ENCODE measurements at places on chromosomes 7 and 10.

DNA sequence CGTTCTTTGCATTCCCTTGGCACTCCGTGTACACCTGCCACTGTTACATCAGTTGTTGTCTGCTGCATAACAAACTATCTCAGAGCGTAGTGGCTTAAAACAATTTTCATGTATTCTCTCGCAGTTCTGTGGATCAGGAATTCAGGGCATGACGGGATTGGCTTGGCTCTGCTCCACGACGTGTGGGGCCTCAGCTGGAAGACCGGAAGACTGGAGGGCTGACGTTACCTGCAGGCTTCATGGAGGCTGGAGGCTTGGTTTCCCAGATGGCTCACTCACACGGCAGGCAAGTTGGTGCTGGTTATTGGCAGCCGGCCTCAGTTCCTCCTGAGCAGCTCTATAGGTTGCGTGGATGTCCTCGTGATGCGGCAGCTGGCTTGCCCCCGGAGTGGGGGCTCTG is 25.5 kb downstream of the NYAP1 start:
- peak; percentile 58 for DNase-seq

DNA sequence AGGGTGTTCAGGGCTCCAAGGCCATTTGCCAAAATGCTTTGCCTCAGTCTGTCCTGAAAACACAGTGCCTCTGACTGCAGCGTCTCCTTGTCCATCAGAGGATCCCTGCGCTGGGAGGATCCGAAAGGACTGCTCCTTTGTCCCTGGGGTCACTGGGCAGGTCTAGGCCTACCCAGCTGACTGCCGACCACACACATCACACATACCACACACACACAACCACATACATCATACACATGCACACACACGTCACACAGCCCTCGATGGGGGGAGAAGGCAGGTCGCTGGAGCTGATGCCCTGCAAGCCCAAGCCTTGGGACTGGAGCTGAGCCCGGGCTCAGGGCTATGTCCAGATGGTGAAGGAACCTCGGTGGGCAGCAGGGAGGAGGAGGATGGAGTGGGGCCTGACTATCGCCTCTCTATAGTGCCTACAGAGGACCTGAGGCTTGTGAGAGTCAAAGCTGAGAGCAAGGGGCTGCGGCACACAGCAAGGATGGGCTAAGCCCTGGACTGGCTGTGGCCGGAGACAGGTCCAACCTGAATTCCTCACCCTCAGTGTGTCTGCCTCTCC is 29.1 kb downstream of the GPRIN2 start:
- DNase-seq = no peak

- no peak for DNase-seq
Observed at GRCh38 chr10:23325132-23325531, 19.5 kb downstream of the C10orf67 start.

DNA sequence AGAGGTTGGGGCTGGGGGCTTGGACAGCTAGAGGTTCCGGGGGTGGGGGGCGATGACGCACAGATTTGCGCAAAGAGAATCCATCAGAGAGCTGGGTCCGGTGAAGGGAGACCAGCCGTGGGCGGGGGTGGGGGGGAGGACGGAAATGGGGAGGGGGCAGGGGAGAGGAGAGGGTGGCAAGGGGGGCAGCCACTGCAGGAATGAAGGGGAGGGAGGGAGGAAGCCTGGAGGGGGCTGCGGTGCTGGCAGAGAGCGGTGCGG is 1.2 kb upstream of the VGF start:
- no peak for DNase-seq

GRCh38 chr7:13850185-13850752 is 139.2 kb downstream of the ETV1 start:
- DNase-seq = no peak

- no peak for DNase-seq
Observed at GRCh38 chr10:109475711-109476421, 447.4 kb downstream of the XPNPEP1 start.

Measured in NCI-H2029 (cell line).